Suppressor macrophage treated with lipopolysaccharide for 1 hour (primary cell): ENCODE measurements at places on chromosomes 11 and 22.
A peak's percentile ranks its signal among the peaks of the same experiment; 100 is the strongest.

DNA sequence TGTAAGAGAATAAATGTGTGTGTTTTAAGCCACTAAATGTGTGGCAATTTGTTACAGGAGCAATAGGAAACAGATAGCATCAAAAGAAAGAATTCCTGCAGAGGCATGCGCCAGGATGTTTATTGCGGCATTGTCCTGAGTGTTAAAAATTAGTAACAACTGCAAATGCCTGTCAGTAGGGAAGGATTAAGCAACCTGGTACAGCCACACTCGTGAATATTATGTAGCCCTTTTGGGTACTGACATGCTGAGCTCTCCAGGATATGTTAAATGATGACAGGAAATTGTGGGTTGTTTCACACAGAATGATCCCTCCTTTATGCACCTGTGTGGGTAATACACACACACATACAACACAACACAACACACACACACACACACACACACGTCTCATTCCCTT is 69.7 kb upstream of the MYOD1 start:
- no peak for DNase-seq

DNA sequence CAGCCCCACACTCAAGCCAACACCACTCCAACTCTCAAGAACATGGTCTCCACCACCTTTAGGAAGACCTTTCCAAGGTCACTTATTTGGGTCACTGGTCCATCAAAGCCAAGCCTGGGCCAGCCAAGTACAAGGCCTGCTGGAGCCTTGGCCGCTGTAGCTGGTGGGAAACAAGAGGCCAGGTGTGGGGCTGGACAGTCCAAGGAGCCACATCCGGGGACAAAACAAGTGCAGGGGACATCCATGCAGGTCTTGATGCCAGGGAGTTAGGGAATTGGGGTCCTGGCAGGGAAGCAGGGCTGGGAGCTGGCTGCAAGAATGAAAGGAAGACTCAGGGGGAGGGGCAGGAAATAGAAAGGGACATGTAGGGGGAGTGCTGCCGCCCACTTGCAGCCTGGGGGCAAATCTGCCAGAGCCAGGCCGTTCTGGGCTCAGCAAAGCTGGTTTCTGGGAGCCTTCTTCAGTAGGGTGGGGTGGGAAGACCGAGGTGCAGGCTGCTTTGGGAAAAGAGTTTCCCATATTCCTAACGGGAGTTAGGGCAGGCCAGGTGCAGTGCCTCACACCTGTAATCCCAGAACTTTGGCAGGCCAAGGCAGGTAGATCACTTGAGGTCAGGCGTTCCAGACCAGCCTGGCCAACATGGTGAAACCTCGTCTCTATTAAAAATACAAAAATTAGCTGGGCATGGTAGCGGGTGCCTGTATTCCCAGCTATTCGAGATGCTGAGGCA is 69.5 kb upstream of the ATXN10 start:
- no peak for DNase-seq

DNA sequence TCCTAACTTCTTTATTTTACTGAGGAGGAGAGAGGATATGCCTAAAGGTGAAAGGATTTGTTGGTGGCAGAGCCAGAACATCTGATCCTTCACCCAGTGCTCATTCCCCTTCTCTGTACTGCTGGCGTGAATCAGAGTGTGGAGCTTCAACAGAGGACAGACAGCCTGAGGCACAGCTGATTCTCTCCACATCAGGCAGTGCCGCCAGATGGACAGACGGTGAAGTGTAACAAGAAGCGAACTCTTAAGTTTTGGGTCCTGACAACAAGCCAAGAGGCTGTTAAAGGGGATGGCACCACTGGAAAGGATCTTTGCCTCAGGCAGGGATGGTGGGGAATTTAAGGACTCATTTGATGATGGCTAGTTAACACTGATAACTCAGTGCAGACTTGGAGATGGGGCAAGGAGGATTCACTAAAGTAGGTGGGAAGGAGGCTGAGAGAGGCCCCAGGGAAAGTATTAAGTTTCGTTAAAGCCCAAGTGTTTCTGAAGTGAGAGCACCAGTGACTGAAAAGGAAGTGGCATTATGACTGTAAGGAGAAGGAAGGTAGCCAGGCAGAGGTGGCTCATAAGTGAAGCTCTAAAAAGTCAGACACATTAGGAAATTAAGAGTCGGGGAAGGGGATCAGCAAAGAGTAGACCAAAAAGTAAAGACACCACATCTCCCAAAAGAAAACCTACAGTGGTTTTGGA is 81.3 kb downstream of the CLPB start:
- no peak for DNase-seq

- no peak for DNase-seq
Observed at GRCh38 chr11:76902121-76903014, 41.6 kb downstream of the ACER3 start.

DNA sequence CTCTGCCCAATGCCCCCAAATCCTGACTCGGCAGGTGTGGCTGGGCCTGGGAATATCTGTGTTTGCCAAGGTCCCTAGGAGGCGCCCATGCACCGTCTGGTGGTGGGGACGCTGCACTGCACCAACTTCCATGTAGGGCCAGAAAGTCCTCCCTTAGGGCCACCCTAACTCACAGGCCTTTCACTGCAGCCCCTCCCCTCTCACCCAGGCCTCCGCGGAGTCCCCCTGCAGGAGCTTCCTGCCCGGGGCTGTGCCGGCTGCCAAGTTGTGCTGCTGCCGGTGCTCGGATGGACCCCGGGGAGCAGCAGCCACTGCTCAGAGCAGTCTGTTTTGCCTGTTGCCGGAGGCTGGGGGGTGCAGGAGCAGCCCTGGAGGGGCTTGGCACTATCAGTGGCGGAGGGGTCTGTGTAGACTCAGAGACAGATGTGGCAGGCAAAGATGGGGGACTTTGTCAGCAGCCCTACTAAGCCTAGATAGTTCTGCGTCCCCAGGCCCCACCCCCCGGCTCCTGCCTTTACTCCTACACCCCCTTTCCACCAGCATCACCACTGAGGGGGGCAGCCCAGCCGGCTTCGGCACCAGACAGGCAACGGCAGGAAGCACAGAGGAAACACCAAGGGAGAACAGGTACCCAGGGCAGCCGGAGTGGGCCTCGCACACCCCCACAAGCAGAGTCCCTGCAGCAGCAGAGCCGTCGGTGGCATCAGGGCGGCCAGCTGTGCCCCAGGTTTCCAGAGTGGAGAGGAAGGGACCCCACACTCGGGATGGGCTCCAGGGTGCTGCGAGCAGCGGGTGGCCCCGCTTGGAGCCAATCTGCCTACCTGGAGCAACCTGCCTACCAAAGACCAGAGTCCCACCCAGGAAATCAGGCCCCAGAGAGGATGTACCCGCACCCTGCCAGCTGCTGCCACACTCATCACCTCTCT is 124.3 kb downstream of the TRIM29 start:
- DNase-seq, result no peak

DNA sequence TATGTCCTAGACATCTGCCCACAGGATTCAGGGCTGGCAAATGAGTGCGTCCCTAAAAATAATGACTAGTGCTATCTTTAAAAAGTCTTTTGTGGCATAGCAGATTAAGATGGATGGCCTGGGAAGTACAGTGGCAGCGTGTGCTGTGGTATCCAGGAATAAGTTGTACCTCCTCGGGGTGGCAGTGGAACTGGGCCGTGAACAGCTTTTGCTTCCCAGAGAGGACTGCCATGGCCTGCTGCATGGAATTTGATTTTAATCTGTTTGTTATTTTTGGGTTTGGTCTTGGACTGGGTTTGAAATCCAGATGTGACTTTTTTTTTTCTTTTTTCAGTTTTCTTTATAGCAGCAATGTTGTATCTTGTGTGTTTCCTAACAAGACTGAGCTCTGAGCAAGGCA is 71.3 kb upstream of the PARVG start:
- DNase-seq, result no peak

DNA sequence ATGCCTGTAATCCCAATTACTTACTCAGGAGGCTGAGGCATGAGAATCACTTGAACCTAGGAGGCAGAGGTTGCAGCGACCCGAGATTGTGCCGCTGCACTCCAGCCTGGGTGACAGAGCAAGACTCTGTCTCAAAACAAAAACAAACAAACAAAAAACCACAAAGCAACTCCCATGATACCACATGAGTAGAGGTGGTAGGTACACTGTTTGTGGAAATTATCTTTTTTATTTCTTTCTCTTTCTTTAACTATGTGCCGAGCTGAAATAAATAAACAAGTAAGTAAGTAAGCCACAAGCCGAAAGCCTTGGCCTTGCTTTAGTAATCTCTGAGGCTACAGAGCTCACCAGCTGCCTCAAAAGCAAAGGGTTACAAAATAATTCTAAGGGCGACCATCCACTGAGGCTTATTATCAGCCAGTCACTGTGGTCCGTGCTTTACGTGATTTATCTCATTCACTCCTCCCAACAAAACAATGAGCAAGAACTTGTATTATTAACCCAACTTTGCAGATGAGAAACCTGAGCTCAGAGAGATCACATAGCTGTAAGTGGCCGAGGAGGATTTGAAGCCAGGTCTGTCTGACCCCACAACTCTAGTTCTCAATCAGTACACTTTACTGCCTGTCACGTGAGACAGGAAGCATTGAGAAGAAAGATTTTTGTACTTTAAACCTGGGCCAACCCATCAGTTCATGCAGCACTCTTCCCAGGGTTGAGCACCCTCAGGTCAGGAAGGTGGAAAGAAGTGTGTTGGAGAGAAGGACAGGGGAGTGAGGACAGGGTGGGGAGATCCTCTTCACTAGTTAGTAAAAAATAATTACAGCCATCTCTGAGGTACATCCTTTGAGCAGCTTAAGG is 69.8 kb upstream of the MTMR2 start:
- no peak for DNase-seq

- DNase-seq, result no peak
Observed at GRCh38 chr11:32015427-32015826, 75.4 kb upstream of the RCN1 start.

DNA sequence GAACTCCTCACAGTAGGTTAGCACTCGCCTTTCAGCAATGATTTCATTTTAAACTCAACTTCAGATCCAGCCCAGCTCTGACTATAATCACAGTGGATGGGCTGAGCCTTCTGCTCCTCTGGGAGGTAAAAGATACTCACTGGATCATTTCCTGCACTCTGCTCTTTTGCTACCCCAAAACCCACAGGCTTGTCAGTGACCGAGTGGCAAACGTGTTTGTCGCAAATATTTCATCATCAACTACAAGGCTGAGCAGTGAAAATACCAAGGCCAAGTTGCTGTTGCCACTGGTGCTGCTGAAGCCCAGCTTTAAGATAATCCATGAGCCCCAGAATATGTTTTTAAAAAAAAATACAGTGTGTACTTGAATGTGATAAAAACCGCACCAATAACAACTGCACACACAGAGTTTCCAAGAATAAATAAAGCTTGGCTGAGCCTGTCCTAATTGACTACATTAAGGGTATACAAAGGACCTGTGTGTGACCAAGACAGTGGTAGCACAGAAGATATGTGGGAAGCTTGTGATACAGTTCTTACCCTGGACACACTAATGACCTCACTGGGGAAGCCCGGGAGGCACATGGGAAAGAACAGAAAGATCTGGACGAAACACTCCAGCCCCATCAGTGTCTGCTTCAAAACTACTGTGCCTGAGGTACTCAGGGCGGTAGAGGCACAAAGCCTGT is 41.3 kb downstream of the ABTB2 start:
- peak; percentile 83 for DNase-seq

- DNase-seq, result no peak
Observed at GRCh38 chr11:88695689-88696414, 358.3 kb upstream of the CTSC start.

GRCh38 chr22:38881464-38881871 is 9.5 kb upstream of the CBX6 start:
- peak; percentile 33 for DNase-seq

DNA sequence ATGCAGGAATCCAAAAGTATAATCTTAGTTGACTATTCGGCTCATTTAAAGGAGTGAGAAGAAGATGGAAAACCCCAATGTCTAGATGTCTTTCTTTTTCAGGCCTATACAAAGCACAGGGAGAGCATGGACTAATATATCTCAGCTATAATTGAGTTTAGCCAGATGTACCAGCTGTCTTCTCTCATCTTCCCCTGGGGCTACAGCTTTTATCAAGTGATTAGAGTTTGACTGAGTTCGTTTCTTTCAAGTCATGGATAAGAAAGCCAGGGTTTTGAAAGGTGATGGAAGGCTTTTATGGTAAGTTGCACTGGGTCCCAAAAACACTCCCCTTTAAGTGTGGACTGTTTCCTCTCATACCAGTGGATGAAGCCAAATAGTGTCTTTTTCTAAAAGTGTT is 1172.8 kb upstream of the TENM4 start:
- no peak for DNase-seq

DNA sequence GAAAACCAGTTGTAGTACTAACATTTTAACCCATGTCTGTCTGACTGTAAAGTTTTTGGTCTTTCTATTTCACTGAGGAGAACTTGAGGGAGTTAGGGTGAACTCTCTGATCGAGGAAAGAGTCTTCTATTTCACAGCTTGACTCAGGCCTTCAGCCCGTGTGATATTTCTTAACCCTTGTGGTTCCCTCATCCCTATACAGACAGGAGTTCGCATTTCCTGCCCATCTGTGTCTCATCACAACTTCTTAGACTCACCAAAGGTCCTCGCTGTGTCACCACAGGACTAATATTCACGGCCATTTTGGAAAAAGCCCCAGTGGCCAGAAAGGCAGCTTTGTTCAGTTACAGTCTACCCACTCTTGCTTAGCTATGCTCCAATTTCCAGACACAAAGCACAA is 172.8 kb downstream of the FAM181B start:
- peak; percentile 46 for DNase-seq

GRCh38 chr11:134730561-134731212 is 318.6 kb upstream of the B3GAT1 start:
- DNase-seq, result no peak

DNA sequence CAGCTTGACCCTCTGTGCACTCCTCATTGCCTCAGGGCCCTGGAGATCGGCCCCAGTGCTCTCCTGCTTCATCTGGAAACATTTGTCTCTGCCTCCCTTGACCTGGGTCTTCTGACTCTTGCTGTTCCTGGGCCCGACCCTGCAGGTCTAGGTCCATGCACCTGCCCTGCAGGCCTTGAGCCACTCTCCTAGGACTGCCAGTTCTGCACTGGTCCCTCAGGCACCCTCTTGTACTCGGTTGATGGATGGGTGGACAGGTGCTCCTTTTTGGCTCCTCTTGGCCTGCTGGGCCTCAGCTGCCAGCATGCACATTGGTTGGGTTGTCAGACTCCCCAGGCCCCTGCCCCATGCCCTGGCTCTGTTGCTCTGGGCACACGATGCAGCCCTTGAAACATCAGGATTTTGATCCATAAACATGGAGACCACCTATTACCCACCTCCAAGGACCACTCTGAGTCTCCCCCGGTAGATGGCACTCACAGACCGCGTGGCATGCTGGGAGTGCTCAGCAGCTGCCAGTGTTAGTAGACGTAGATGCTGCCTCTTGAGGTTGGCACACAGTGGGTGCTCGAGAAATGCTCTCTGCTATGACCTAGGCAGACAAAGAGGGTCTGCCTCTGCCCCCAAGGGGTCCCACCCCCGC is 20.2 kb upstream of the ACR start:
- DNase-seq, result no peak

GRCh38 chr11:8111636-8112035 is 30.6 kb downstream of the TUB start:
- DNase-seq, result no peak

DNA sequence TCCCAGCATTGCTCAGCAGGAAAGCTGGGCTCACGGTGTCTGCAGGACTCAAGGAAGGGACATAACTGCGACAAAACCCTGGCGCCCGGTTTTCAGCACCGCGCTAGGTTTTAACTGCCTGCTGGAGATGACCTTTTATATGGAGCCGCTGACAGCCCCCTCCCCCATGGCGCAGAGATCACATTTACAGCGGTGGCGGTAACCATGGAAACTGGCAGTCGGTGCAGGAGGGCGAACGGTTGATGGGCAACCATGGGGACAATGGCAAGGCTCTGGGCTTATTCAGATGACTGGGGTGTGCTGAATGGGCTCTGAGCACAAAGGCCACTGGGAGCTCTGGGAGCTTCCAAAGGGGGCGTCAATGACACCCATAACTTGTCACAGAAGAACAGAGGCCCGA is 37.2 kb downstream of the CELSR1 start:
- DNase-seq, result no peak
